NAMALWA (cell line): ENCODE measurements at places on chromosomes 4 and X.

- DNase-seq, result no peak
Observed at GRCh38 chr4:184099000-184099399, 118.7 kb downstream of the ENPP6 start.

- DNase-seq, result no peak
Observed at GRCh38 chrX:42684065-42684464, 93.9 kb downstream of the PPP1R2C start.

DNA sequence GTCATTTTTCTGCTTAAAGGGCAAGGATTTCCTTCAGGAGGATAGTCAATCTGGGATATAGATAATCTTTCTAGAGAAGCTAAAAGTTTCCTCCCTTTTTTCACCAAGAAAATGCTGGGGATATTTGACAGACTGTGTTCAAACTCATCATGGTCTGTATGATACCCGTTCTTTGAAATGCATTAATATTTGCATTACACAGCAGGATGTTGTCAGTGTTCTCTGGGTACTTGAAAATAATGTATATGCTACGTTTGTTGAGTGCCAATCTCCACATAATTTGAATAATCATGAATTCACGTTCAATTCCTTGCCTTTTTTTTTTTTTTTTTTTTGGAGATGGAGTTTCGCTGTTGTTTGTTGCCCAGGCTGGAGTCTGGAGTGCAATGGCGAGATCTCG is 18.0 kb upstream of the BMPR1B start:
- no peak for DNase-seq

- no peak for DNase-seq
Observed at GRCh38 chrX:9189286-9189685, 155.4 kb upstream of the FAM9B start.
